Stimulated activated CD4-positive, alpha-beta T cell treated with anti-CD3 and anti-CD28 coated beads, Interleukin-2, amount 100 ng/mL, for 24 hours (primary cell): ENCODE measurements at places on chromosomes 7 and 10.

GRCh38 chr10:79055100-79055782 is 13.5 kb upstream of the ZMIZ1 start:
- no peak for DNase-seq

DNA sequence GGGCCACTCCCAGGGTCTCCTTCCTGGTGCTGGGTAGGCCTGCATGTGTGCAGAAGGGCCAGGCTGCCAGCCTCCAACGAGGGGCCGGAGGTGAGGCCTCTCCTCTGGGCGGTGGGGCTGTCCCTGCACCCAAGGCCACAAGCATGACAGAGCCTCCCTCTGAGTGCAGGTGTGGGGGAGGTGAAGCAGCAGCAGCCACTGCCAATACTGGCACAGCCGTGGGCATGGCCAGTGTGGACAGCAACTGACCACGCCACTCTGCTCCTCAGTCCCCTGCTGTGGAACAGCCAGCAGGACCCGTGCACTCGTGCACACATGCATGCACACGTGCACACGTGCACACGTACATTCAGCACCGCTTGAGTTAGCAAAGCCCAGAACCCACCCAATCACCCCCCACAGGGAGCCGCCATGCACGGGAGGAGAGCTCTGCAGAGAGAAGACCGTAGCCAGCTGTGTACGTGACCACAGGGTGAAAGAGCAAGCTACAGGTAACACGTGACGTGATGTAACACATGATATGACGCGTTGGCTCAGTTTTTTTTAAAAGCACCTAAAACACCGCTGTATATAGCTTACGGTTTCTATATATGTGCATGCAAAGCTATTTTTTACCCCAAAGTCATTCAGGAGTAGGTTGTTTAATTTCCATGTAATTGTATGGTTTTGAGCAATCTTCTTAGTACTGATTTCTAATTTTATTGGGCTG is 23.1 kb downstream of the PAPOLB start:
- no peak for DNase-seq

GRCh38 chr10:29949411-29950011 is 109.9 kb downstream of the JCAD start:
- DNase-seq, result no peak

GRCh38 chr10:42956045-42956444 is 120.8 kb upstream of the RET start:
- DNase-seq, result no peak

- no peak for DNase-seq
Measured at GRCh38 chr10:94639902-94640301, 43.6 kb upstream of the CYP2C18 start.

DNA sequence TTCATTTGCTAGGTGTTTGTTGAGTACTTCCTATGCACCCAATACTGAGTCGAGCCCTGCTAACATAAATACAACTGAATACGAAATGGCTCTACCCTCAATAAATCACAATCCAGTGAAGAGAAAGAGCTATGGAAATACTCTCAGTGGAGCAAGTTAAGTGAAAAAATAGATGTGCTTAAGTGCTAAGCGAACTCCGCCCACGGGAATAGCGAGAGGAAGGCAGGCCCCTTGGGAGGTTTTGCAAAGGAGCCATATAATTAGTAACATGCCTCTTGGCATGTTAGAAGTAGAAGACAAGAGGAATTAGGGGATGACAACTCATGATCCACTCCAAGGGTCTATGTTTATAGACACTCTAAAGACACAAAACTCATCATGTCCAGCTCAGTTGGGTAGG is 42.8 kb upstream of the TSPAN33 start:
- no peak for DNase-seq

DNA sequence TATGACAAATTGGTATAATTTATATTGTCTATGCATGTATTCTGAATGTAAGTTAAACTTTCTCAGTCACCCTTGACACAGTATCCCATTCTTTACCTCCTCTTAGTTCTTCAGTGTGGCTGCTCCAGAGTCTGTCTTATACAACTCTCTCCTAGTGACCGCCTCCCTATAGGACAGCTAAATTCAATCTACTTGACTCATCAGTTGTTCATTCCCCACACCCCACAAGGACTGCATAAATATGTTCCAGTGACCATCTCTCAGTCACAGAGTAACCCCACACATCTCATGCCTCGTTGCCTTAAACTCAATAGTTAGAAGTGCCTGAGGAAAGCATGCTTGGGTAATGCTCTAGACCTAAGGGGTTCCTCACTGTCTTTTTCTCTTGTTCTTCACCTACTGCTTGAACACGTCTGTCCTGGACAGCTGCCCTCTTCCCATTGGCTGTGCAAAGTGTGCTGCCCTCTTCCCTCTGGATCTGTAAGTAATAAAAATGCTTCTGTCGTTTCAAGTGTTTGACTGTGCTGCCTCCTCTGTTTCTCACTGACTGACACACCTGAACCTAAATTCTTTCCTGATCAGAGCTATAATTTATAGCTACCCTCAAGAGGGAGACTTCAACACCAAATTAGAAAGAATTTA is 494.6 kb upstream of the GRM3 start:
- DNase-seq, result no peak

GRCh38 chr7:131238347-131238931 is 89.2 kb upstream of the MKLN1 start:
- no peak for DNase-seq

- DNase-seq, result no peak
Measured at GRCh38 chr10:125774581-125775191, 935 bp downstream of the MMP21 start.

- peak; percentile 4 for DNase-seq
Measured at GRCh38 chr10:49115015-49115795, at the start of gene VSTM4. TSS of gene VSTM4 (minus strand) at chr10:49115522. CDS start at chr10:49115485, 37 bp downstream.

DNA sequence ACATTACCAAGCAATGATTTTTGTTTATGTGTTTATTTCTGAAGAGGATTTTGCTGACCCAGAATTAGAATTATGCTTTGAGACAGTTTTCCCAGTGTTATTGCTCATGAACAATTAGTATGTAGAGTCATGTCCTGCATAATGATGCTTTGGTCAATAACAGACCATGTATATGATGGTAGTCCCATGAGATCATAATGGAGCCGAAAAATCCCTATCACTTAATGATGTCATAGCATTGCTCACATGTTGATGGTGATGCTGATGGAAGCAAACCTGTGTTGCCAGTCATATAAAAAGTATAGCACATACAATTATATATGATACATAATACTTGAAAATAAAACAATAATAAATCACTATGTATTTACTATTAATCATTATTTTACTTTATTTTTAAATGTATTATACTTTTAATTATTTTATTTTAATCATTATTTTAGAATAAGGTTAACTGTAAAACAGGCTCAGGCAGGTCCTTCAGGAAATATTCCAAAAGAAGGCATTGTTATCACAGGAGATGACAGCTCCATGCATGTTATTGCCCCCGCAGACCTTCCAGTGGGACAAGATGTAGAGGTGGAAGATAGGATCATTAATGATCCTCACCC is 33.5 kb downstream of the AHR start:
- no peak for DNase-seq

DNA sequence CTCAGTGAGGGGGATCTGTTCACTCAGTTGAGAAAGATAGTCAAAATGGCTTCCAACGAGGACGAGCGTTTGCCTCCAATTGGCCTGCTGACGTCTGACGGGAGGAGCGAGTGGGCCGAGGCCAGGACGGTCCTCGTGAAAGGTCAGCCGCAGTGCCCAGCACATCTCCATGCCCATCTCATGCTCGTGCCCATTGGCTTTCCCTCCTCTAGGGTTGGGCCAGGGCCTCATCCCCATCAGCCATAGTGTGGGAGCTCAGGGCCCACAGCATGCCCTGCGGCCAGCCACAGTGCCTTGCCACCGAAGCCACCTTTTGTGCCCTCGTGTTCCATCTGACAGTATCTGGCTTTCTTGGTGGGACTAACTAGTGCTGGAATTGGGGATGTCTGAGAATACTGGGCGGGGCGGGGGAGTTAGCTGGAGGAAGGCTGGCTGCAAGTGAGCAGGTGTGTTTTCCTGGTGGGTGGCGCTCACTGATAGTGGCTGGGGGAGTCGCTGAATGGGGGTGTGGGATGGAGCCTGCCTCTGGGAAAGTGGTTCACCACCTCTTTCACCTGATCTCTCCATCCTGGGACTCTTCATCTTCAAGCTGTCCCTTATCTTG is 13.9 kb downstream of the CHAT start:
- no peak for DNase-seq

- DNase-seq, result no peak
Measured at GRCh38 chr10:201328-201771, 66.1 kb downstream of the ZMYND11 start.

DNA sequence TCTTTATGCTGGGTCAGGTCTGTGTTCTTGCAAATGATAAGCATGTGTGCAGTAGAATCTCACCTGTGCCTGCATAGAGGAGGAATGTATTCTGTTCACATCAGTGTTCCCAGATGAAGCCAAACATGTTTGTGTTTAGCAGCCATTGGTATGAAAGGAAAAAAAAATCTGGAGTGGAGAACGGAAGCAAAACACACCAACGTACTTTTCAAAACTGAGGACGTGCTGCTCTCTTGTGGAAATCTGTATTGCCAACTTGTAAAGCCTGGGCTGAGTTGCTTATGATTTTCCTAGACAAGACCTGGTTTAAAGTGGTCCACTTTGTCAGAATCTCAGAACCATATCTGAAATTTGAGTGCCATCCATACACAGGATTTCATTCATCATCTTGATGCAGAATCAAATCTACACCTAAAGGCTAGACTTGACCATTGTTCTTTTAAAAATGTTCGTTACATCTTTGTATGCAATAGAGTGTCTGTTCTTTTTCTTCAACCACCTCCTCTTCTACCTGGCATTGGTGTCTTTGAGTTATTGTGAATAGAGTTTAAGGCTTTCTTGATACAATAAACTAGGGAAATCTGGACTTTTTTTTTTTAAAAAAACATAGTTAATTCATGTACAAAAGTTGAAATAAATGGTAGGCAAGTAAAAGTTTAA is 367.7 kb downstream of the PHF14 start:
- DNase-seq, result no peak

GRCh38 chr7:151457534-151457933 is 17.6 kb upstream of the CRYGN start:
- DNase-seq, result no peak

DNA sequence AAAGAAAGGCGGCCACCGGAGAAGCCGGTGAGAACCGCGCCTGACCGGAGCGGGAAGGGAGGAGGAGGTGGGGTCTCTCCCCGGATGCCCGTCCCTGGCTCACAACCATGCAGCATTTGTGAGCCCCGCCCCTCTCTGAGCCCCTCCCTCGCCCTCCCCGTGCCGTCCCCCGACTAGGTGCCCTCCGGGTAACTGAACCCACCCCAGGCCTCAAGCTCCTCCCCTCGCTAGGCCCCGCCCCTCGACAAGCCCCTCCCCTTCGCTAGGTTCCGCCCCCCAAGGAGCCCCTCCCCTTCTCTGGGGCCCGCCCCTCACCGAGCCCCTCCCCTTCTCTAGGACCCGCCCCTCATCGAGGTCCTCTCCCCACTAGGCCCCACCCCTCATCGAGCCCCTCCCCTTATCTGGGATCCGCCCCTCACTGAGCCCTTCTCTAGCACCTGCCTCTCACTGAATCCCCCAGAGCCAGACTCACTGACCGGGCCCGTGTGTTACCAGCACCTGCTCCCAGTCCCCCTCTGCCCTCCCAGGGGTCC is 42.2 kb upstream of the HSPB1 start:
- peak; percentile 50 for DNase-seq

- DNase-seq, result no peak
Measured at GRCh38 chr10:30915146-30915545, 116.5 kb downstream of the ZNF438 start.

- DNase-seq, result no peak
Measured at GRCh38 chr10:79260811-79261740, 86.2 kb upstream of the PPIF start.

DNA sequence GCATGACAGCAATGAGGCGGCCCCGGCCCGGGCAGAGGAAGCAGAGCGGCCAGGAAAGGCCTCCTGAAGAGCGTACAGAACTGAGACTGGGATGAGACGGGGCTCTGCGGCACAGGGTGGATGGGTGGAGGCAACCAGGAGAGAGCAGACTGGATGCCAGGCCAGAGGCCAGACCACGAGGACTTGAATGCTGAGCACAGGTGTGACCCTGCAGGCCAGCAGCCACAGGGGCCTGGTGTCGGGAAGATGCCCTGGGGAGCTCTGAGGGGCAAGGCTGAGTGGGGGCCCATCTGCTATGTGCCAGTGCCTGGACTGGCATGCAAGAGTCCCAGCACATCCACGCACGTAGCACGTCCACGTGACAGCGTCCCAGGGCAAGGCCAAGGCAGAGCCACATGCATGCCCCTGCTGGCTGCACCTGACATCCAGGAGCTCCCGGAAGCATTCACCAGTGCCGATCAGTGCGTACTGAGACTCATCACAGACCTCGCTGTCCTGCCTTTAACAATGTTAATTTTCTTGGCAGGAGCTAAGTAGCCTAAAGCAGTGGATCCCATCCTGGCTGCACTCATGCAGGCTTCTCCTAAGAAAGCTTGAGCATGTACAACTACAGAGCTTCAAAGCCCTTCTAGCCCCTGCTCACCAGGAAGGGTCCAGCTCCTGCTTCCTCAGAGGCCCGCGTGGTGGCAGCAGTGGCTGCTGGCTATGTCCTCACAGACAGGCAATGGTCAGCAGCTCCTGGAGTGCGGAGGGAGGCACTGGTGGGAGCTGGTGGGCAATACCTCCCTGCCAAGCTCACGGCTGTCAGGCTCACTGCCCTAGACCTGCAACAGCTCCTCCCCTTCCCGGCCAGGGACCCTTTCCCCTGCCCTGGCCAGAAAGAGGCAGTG is 18.0 kb downstream of the GRID1 start:
- no peak for DNase-seq

DNA sequence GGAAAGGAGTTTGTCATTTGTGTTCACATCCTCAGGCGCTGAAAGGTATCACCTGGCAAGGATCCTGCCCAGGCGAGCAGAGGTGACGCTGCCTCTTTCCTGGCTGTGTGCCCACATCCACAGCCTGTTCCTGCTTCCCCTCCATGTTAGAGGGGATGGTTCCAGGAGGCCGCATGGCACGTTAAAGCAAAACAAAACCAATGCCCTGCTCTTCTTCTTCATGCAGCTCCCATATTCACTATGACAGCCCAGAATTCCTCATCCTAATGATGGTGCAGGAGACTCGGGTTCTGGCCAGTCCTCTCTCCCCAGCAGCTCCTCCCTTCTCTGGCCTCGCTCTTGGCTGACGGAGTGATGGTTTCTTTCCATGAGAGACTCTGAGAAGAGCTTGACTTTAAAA is 678.5 kb upstream of the ANKRD30A start:
- DNase-seq, result no peak

DNA sequence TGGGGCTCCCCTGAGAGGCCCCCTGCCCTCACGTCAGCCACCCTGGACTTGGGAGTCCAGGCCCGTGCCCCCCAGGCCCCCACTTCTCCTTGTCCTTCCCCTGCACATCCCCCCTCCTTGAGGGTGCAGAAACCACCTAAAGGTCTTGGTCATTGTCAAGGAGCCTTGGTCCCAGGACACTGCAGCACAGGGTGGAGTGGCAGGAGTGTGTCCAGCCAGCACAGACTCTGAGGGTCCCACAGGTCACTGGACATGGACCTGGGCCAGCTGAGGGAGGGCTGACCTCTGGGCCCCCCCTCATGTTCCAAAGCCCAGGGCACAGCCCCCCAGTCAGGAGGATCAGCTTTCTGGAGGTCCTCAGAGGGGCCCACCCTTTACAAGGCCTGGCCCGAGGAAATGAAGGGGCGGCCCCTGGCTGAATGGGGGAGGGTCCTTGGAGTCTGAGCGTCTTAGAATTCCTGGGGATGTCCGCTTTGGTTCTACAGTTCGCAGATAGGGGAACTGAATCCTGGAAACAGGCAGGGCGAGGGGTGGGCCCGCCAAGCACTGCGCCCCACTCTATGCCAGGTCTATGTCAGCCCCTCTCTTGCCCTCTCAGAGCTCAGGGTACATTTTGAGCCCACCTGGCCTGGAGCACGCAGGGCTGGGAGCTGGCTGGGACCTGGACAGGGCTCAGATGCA is 54.0 kb downstream of the PWWP2B start:
- DNase-seq, result no peak

GRCh38 chr7:42395607-42396006 is 158.6 kb upstream of the GLI3 start:
- DNase-seq, result no peak
